ENCODE measurements at places on chromosomes 4 and X.

DNA sequence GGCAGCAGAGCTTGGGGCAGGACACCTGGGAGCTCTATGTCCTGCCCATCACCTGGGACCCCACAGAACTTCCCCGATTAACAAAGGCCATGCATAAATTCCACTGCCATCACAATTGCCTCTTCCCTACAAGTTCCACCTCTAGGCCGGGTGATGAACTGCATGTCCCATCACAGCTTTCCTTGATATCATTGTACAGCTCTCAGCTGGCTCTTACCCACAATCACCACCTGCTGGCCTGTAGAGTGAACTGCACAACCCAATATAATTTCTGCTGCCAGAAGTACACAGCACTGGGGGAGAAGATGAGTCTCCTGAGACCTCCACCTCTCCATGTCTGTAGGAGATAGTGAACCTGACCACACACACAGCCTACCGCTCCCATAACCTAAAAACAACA lies 285.0 kb upstream of the AADAT start:
- no peak for DNase-seq

DNA sequence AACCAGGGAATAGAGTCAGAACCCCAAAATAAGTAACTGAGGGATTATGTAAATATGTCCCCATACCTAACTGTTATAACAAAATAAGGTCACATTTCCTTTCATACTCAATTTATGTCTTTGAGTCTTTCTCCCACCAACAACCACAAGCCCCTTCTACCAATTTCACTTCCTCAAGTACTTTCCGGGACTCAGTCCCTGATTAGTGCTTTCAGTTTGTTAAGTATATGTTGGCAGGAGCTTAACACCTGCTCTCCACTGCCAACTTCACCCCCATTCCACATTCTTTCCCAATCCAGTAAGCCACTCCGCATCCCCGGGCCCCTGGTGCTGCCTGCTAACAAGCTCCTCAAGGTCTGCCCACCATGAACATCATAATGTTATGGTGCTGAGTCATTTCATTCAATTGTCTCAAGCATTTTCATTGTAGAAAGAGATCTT lies 71.3 kb upstream of the SPRY1 start:
- no peak for DNase-seq

- DNase-seq, result no peak
Observed at GRCh38 chr4:172836661-172837060, 331.9 kb upstream of the GALNT7 start.

GRCh38 chr4:12697970-12698369 lies 786.2 kb downstream of the RAB28 start:
- DNase-seq, result no peak

DNA sequence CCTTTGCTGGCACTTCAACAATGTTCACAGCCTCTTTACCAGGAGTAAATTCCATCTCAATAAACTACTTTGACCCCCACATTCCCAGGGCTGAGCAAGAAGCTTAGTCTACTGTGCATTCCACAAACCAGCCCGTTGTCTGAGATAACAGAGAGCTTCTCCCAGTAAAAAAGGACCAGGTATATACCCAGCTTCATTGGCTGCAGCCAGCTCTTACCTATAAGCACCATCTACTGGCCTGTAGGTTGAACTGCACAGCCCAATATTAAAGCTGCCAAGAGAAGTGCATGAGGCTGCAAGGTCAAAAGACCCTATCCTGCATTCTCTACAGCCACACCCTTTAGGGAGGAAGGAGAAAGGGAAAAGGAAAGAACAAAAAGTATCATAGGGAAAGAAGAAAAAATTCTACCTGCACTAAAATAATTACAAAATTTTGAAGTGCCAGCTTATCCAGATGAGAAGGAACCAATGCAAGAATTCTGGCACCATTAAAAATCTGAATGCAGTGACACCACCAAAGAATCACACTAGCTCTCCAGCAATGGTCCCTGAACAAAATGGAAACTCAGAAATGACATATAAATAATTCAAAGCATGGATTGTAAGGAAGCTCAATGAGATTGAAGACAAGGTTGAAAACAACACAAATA lies 45.7 kb upstream of the INTU start:
- DNase-seq, result no peak

Measured in neural crest cell (in vitro differentiated cells).